CD4-positive, alpha-beta T cell treated with Interferon alpha-2 for 1 hour (primary cell): ENCODE measurements at places on chromosomes 5 and 9.

DNA sequence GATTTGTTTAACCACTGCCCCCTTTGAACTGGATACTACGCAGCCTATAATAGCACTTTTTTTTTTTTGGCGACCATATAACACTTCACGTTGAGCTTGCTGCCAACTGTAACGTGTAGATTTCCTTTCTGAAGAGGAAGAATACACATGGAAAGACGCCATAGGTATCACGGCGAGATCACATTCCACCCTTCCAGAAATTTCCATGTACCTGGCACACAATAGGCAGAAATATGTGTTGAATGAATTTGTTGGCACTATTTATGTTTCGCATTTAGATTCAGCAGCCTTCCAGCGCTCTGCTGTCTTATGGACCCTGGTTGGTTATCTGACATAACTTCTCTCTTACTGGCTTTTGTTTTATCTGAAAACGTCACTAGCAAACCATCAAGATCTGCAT lies 250.3 kb downstream of the SLIT3 start:
- no peak for DNase-seq

DNA sequence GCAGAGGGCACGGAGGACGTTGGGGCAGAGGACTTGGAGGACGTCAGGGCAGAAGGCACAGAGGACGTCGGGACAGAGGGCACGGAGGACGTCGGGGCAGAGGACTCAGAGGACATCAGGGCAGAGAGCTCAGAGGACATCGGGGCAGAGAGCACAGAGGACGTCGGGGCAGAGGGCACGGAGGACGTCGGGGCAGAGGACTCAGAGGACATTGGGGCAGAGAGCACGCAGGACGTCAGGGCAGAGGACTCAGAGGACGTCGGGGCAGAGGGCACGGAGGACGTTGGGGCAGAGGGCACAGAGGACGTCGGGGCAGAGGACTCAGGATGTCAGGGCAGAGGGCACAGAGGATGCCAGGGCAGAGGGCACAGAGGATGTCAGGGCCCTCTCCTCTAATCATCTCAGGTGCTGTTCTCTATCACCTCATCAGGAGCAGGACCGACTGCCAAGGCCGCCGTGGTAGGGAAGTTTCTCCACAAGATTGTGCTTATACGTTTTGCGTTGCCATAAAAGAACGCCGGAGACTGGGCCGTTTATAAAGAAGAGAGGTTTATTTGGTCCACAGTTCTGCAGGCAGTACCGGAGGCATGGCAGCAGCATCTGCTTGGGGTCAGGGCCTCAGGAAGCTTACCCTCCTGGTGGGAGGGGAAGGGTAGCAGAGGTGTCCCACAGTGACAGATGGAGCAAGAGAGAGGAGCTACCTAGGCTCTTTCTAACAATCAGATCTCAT lies 29.4 kb upstream of the ADAMTS2 start:
- no peak for DNase-seq

DNA sequence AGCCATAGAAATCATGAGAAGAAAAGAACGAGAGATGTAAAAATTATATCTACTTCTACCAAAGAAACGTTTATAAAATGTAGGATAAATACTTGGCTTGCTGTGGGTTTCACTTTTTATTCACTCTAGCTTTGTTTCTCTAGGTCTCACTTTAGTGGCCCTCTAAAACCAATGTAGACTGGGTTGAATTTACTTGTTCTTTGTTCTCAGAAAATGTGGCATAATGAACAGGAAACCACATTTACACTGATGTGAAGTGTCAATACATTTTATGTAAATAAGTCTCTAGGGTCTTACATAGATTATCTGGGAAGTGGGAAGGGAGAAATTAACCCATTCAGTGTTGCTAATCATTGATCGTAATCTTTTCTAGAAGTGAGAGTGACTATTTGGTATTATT lies 58.9 kb downstream of the PLPPR1 start:
- no peak for DNase-seq

- DNase-seq, result no peak
Measured at GRCh38 chr9:136614967-136615623, 47.6 kb upstream of the EGFL7 start.

DNA sequence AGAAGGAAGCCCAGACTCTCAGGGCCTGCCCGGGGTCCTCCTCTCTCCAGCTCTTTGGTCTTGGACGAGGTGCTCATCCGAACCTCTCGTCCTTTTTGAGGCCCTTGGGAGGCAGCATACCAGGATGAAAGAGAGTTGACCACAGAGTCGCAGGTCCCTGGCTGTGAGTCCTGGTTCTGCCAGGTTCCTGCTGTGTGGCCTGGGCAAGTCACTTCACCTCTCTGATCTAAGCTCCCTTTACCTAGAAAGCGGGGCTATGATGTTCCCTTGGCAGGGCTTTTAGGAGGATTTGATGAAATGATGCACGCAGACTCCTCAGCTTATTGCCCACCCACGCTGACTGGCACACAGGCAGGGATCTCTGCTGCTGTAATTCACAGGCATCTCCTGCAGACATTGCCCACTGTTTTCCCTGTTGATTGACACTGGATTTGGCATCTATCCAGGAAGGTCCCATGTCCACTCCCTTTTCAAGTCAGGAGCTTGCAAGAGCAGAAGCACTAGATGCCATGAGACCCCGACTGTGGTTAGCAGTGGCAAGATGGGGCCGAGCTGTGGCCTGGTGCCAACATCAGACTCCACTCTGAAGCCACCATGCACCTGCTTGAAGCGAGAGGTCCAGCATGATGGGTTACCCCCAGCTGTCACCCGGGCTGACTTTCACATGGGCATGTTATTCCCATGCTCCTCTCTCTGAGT lies 71.5 kb downstream of the MACROH2A1 start:
- DNase-seq, result no peak

- peak; percentile 75 for DNase-seq
Measured at GRCh38 chr5:54867310-54867944, 118.0 kb downstream of the ESM1 start.

DNA sequence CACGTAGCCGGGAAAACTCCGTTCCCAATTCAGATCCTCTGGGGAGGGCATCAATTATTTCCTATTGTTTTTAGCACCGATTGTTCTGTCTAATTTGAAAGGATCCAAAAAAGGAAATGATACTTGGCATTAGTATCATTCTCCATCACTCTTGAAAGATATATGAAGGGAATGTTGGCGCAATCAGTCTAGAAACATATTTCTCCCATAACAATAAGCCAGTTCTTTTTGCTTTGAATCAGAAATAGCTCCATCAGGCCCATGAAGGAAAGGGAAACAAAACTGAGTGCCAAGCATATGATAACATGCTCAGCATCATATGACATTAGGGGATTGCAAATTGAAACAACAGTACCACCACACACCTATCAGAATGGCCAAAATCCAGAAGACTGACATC lies 39.8 kb downstream of the SRD5A1 start:
- DNase-seq, result no peak

DNA sequence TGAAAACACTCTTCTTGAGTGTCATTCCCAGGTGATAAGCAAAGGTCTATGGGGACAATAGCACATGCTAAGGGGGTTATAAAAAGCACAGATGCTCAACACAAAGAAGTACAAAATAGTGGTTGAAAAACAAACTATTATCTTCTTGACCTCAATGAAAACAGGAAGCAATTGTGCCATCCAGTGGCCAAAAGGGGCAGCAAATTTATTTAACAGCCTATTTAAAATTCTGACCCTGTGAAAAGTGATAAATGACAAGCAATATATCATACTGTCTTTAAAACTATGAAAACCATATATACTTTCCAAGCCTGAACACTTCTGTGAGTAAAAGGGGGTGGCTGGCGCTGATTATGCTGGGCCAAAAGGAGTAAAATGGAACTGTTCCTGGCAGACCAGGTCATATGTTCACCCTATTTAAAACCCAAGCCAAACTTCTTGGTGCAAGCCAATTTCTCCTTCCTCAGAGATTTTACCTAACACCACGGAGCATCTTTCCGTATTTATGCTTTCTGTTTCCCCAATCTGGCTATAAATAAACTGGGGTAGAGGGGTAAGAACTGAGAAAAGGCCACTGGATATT lies 29.7 kb downstream of the TEX10 start:
- peak; percentile 20 for DNase-seq

GRCh38 chr5:98368141-98368540 lies 405.3 kb upstream of the RGMB start:
- no peak for DNase-seq

DNA sequence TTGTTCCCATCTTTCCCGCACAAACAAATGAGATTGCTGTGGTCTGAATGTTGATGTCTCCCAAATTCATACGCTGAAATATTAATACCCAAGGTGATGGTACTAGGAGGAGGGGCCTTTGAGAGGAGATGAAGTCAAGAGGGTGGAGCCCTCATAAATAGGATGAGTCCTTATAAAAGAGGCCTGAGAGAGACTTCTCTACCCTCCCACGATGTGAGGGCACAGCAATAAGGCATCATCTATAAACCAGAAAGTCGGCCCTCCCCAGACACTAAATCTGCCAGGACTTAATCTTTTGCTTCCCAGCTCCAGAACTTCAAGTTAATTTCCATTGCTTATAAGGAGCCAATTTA lies 170.4 kb downstream of the CTNND2 start:
- no peak for DNase-seq

GRCh38 chr5:101284736-101285375 lies 381.8 kb upstream of the ST8SIA4 start:
- DNase-seq, result no peak

- DNase-seq, result no peak
Measured at GRCh38 chr5:9283021-9283420, 262.9 kb downstream of the SEMA5A start.

DNA sequence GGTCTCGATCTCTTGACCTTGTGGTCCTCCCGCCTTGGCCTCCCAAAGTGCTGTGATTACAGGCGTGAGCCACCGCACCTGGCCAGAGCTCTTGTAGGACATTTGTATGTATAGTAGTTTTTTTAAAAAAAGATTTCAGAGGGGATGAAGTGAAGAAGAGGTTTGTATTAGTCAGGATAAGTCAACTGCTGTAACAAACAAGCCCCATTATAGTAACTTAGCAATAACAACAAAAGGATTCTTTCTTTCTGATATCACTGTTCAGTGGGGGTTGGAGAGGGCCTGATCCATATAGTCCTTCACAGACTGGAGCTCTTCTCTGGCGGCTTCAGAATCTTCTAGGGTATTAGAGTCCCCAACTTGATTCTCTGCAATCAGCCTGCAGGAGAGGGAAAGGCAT lies 50.7 kb upstream of the IL6ST start:
- no peak for DNase-seq

DNA sequence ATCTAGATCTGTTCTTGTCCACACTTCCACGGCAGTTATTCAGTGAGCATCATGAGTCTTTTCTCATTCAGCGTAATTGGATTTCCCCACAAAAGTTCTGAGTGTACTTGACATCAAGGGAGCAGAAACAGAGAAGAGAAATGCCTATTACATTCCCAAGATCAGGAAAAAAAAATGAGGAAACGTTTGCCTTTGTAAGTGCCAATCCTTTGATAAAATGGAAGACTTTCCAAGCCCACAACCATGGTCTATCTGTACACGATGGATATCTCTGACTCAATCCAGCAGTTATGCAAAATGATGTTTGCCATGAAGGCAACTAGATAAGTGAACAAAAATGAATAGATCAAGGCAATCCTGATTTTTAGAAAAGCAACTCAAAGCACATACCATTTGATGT lies 235.9 kb downstream of the DOCK8 start:
- DNase-seq, result no peak

GRCh38 chr9:135504262-135505243 lies 4.1 kb downstream of the MRPS2 start:
- DNase-seq, result peak; percentile 58

DNA sequence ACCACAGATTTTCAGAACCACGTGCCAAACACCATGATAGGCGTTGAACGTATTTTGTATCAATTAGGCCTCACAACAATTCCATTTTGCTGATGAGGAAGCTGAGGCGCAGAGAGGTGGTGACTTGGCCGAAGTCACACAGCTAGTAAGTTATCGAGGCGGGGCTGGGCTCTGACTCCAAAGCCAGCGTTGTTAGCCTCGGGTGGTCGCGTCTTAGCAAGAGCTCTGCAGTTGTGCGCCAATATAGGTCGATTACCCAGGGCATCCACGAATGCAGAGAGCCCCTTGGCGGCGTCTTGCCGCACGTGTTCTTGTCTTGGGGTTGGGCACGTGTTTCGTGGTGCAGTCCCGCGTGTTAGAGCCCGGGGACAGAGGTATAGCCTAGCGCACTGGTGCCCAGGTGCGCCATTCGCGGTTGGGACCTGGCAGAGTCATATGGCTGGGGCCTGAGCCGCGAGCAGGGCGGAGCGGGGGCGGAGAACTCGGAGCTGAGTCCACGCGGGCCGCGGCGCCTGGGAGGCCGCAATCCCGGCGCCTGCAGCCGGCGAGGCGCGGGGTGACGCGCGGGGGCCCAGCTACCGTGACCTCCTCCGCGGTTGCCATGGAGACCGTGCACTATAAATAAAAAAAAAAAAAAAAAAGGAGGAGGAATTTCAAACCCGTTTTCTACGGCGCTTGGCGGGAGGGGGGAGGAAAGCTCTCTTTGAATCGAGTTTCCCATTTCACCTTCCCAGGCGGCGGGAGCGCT lies 62.3 kb downstream of the CXXC5 start:
- DNase-seq, result peak; percentile 80
